ENCODE measurements at places on chromosomes 6 and 20. TPM values are rescaled to one million over a fixed set of nuclear protein-coding genes. Genes with fewer than 3 reads are reported as not detected.

TDRD6 gene
- total RNA-seq, result not detected

ECHDC1 gene
- 77.5 TPM for total RNA-seq

SYCP2L gene
- 0.12 TPM for total RNA-seq

DEFB132 gene
- total RNA-seq, result not detected

OTOR gene
- total RNA-seq, result not detected

PXDC1 gene
- 42.9 TPM for total RNA-seq

LEMD2 gene
- 52.9 TPM for total RNA-seq

MUC22 gene
- total RNA-seq, result not detected

- DNase-seq, result no peak
- H3K4me1 ChIP-seq, result no peaks in the 10 kb centered on the region
- H3K27ac ChIP-seq, result no peak overlapping the region
- no peaks in the 10 kb centered on the region for H3K27me3 ChIP-seq
- no peaks in the 10 kb centered on the region for H3K36me3 ChIP-seq
- no peak overlapping the region for H3K4me3 ChIP-seq
These were observed 968 bp downstream of the LAMA2 start for GRCh38 chr6:128883906-128884305.

- no peaks in the 10 kb centered on the region for H3K4me1 ChIP-seq
- no peak overlapping the region for H3K27ac ChIP-seq
- no peak for DNase-seq
- H3K27me3 ChIP-seq, result no peaks in the 10 kb centered on the region
- no peaks in the 10 kb centered on the region for H3K36me3 ChIP-seq
These were observed 249.7 kb downstream of the TTLL2 start for GRCh38 chr6:167574431-167575151.

GRCh38 chr20:55153001-55153645 lies 677.7 kb downstream of the DOK5 start:
- no peak overlapping the region for H3K27ac ChIP-seq
- no peak overlapping the region for H3K4me3 ChIP-seq
- H3K27me3 ChIP-seq, result no peaks in the 10 kb centered on the region
- no peak for DNase-seq

GRCh38 chr6:41940759-41941279 lies 789 bp downstream of the CCND3 start:
- peak overlapping the region; percentile 94 for H3K4me3 ChIP-seq
- H3K4me1 ChIP-seq, result peaks cover 22% of the 10 kb centered on the region
- no peaks in the 10 kb centered on the region for H3K27me3 ChIP-seq
- DNase-seq, result peak; percentile 46
- peak overlapping the region; percentile 86 for H3K27ac ChIP-seq

DNA sequence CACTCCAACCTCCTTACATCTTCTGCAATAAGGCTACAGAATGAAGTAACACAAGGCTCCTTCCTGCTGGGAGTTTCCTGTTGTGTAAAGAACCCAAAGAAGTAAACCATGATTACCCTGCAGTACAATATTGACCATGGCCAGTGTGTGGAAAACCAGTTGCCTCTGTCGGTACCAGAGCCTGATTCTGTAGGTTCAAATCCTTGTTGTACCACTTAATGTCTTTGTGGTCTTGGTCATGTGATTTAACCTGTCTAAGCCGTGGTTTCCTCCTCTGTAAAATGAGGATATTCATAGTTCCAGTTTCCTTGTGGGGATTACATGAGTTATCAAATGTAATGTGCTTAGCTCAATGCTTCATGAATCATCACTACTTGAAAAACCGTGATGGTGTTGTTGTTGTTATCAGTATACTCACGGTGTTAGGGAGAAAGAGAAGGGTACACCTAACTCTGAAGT lies 60.3 kb upstream of the PRELID3B start:
- H3K4me1 ChIP-seq, result no peaks in the 10 kb centered on the region
- DNase-seq, result no peak
- no peaks in the 10 kb centered on the region for H3K27me3 ChIP-seq
- H3K36me3 ChIP-seq, result no peaks in the 10 kb centered on the region
- H3K27ac ChIP-seq, result no peak overlapping the region
- no peak overlapping the region for H3K4me3 ChIP-seq

GRCh38 chr6:91094806-91095475 lies 508.1 kb upstream of the MAP3K7 start:
- no peaks in the 10 kb centered on the region for H3K4me1 ChIP-seq
- H3K27me3 ChIP-seq, result no peaks in the 10 kb centered on the region
- no peak overlapping the region for H3K4me3 ChIP-seq
- DNase-seq, result no peak
- no peaks in the 10 kb centered on the region for H3K36me3 ChIP-seq
- no peak overlapping the region for H3K27ac ChIP-seq

GRCh38 chr20:40812415-40812925 lies 123.4 kb upstream of the MAFB start:
- no peak overlapping the region for H3K4me3 ChIP-seq
- no peaks in the 10 kb centered on the region for H3K36me3 ChIP-seq
- DNase-seq, result no peak
- no peak overlapping the region for H3K27ac ChIP-seq
- peaks cover 9% of the 10 kb centered on the region for H3K27me3 ChIP-seq

DNA sequence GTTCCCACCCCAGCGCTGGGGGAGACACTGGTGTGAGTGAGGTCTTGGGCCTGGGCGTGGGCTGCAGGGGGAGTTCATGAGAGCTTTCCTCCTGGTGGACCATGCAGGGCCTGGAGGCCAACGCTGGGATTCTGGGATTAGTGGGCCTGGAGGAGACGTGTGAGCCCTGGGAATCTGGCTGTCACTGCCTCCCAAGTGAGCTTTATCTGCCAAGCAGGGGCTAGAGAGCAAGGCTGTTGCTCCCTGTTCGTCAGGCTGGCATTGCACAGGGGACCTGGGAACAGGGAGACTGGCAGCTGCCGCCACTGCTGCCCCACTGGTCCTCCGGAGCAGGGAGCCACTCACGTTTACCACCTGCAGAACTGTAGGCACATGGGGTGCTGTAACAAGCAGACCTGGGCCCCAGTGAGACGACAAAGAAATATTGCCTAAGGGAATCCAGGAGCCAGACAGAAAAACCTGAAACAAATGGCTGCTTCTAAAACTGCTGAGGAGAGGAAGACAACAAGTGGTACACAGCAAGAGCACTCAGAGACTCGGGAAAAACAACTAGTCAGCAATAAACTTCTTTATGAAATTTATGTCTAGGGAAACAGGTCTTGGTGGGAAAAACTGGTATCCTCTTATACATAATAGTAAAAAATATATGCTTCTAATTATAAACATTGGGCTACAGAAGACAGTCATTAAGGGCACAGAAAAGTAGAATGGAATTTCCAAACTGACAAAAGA lies 45.2 kb downstream of the PPP1R3G start:
- H3K27me3 ChIP-seq, result no peaks in the 10 kb centered on the region
- DNase-seq, result no peak
- H3K27ac ChIP-seq, result peak overlapping the region; percentile 23
- H3K36me3 ChIP-seq, result no peaks in the 10 kb centered on the region
- no peak overlapping the region for H3K4me3 ChIP-seq

DNA sequence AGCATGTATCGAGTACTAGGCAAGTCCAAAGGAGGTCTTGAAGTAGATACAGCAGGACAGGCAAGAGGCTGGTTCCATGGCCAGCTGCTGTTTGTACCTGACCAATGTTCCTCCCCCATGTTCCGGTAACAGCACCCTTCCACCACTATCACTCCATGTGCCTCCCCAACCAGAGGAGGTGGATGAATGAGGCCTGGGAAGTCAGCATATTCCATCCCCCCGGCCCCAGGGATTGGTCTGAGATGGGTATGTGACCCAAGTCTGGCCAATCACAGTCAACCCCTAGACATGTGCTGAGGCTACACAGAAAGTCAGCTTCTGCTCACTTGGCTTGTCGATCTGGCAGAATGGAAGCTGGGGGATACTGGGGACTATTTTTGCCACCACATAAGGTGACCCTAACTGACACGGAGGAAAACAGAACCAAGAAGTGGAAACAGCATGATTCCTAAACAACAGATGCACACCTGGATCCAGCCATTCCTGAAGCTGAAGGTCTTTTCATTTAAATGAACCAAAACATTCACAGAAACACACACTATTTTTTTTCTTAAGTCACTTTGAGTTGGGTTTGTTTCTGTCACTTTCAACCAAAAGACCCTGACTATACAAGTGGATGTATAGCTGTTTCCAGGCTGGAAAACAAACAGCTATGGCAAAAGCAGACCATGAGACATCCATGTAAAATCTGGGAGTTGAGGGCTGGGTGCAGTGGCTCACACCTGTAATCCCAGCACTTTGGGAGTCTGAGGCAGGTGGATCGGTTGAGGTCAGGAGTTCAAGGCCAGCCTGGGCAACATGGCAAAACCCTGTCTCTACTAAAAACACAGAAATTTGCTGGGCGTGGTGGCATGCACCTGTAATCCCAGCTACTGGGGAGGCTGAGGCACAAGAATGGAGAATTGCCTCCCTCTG lies 70.4 kb upstream of the PTPN1 start:
- H3K27ac ChIP-seq, result peak overlapping the region; percentile 8
- H3K4me1 ChIP-seq, result peaks cover 45% of the 10 kb centered on the region
- DNase-seq, result no peak
- H3K36me3 ChIP-seq, result no peaks in the 10 kb centered on the region
- H3K4me3 ChIP-seq, result no peak overlapping the region

GRCh38 chr6:27370391-27370790 lies 18.2 kb upstream of the ZNF391 start:
- no peaks in the 10 kb centered on the region for H3K27me3 ChIP-seq
- no peaks in the 10 kb centered on the region for H3K36me3 ChIP-seq
- 0 out of 2 replicates have a peak, but pooled peaks cover 1% of the 10 kb centered on the region for H3K4me1 ChIP-seq

DNA sequence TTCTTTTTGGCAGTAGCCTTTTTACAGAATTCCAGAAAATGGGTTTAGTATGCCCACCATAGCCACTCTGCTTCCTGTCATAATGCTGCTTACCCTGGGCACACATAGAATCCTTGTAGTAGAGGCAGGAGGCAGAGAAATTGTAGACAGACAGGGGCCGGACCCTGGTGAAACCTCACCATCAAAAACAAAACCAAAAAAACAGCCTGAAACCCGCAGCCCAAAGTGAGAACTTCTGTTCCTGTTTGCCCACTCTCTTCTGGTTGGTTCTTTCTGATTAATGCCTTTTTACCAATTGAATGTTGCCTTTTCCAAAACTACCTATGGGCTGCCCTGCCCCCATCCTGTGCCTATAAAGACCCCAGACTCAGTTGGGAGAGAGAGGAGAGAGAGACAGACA lies 188.2 kb downstream of the CDKAL1 start:
- peaks cover 12% of the 10 kb centered on the region for H3K4me1 ChIP-seq
- H3K27me3 ChIP-seq, result no peaks in the 10 kb centered on the region
- no peak for DNase-seq
- no peaks in the 10 kb centered on the region for H3K36me3 ChIP-seq

DNA sequence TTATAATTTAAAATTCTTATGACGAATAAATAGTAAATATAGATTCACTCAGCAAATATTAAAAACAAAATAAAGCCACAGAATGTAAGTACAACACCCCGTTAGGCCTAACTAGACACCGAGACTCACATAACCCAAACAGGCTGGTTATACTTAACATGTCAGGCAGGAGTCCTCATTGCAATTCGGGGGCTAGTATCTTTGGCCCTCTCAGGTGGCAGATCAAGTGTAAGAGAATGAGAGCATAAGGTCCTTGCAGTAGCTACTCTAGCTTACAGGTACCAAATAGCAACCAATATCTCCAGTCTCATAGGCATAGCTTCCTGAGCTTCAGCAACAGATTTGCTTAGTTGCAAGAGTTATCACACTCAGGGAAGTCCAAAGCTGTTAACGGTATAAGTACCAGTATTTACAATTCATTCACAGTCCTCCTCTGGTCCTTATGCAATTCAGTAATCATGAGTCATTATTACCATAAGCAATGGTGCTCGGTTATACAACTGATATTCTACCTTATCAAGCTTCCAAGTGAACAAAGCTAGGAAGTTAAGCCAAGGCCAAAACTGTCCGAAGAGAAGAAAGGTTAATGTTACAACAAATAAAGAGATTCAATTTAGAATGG lies 20.1 kb downstream of the REV3L start:
- DNase-seq, result no peak
- H3K4me1 ChIP-seq, result peaks cover 26% of the 10 kb centered on the region
- no peak overlapping the region for H3K27ac ChIP-seq
- H3K27me3 ChIP-seq, result no peaks in the 10 kb centered on the region

- H3K4me3 ChIP-seq, result no peak overlapping the region
- H3K36me3 ChIP-seq, result no peaks in the 10 kb centered on the region
- no peaks in the 10 kb centered on the region for H3K4me1 ChIP-seq
- peaks cover 1% of the 10 kb centered on the region for H3K27me3 ChIP-seq
These were observed 113.0 kb upstream of the CST7 start for GRCh38 chr20:24836041-24836533.

- no peaks in the 10 kb centered on the region for H3K4me1 ChIP-seq
- no peak overlapping the region for H3K4me3 ChIP-seq
- peak; percentile 23 for DNase-seq
- no peaks in the 10 kb centered on the region for H3K36me3 ChIP-seq
- no peak overlapping the region for H3K27ac ChIP-seq
These were observed 9.4 kb downstream of the MAS1 start for GRCh38 chr6:159899994-159900745.

DNA sequence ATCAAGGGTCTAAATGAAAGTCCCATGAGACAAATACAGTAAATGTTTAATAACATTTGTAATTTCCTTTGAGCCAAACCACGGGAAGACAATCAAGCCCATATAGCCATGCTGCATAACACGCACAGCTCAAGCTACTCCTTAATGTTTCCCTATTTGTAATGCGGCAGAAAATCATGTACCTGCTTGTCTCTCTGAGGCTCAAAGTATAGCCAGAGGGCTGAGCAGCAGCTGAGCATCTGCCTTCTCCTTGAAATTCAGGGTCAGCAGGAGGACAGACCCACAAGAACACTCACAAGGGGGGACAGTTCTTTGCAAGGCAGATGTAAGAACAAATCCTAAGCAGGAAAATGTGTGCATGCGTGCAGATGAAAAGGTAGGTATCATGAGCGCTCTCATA lies 45.8 kb upstream of the JARID2 start:
- no peak for DNase-seq
- H3K27me3 ChIP-seq, result no peaks in the 10 kb centered on the region
- H3K4me1 ChIP-seq, result no peaks in the 10 kb centered on the region
- no peaks in the 10 kb centered on the region for H3K36me3 ChIP-seq
- no peak overlapping the region for H3K27ac ChIP-seq

DNA sequence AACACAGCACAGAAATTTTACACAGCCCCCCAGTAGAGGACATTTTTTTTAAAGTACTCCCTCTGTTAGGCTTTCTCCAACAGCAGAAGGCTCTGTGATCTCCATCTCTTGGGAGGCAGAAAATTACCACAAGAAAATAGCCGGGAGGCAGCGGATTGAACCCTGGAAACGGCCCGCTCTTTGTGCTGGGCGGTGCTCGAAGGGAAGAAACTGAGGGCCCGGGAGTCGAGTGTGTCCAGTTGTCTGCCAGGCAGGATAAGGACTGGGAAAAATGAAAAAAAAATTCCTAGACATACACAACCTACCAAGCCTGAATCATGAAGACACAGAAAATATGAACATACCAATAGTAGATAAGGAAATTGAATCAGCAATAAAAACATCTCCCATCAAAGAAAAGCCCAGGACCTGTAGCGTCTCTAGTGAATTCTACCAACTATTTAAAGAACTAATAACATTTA lies 31.5 kb downstream of the POM121L2 start:
- no peaks in the 10 kb centered on the region for H3K27me3 ChIP-seq
- no peaks in the 10 kb centered on the region for H3K4me1 ChIP-seq
- peak overlapping the region; percentile 67 for H3K27ac ChIP-seq
- no peak for DNase-seq
